Esophagus squamous epithelium (tissue), 5 donors: ENCODE measurements at places on chromosomes 7 and 10. TPM values are rescaled to one million over a fixed set of nuclear protein-coding genes. Genes with fewer than 3 reads are reported as not detected.

TDRD1 gene
- under 0.01 TPM for total RNA-seq

NPTX2 gene
- 2.7 TPM for total RNA-seq

- no peaks in the 10 kb centered on the region for H3K27me3 ChIP-seq
- no peak overlapping the region for H3K27ac ChIP-seq
- peaks cover 6% of the 10 kb centered on the region for H3K36me3 ChIP-seq
- no peak for DNase-seq
Observed at GRCh38 chr7:96645084-96645483, 64.6 kb downstream of the SEM1 start.

- H3K27ac ChIP-seq = no peak overlapping the region
- no peak for DNase-seq
- H3K36me3 ChIP-seq = peaks cover 48% of the 10 kb centered on the region
Observed at GRCh38 chr10:74394416-74394969, 243.5 kb downstream of the ADK start.
